ENCODE measurements at places on chromosomes 2 and 18. TPM values are rescaled to one million over a fixed set of nuclear protein-coding genes. Genes with fewer than 3 reads are reported as not detected.

GRCh38 chr18:3453540-3454364 lies 3.8 kb downstream of the TGIF1 start:
- H3K27me3 ChIP-seq = peaks cover 28% of the 10 kb centered on the region
- H3K27ac ChIP-seq = peak overlapping the region; percentile 97
- DNase-seq = peak; percentile 27
- peaks cover 57% of the 10 kb centered on the region for H3K4me1 ChIP-seq

- H3K36me3 ChIP-seq = peaks cover 5% of the 10 kb centered on the region
- peaks cover 2% of the 10 kb centered on the region for H3K4me1 ChIP-seq
- no peaks in the 10 kb centered on the region for H3K27me3 ChIP-seq
- H3K4me3 ChIP-seq = no peak overlapping the region
- no peak for DNase-seq
- no peak overlapping the region for H3K27ac ChIP-seq
Measured at GRCh38 chr2:73837847-73838585, 9.3 kb downstream of the STAMBP start.

The RAMP1 gene
- total RNA-seq = 2.2 TPM

The LYPD1 gene
- 0.64 TPM for total RNA-seq

DNA sequence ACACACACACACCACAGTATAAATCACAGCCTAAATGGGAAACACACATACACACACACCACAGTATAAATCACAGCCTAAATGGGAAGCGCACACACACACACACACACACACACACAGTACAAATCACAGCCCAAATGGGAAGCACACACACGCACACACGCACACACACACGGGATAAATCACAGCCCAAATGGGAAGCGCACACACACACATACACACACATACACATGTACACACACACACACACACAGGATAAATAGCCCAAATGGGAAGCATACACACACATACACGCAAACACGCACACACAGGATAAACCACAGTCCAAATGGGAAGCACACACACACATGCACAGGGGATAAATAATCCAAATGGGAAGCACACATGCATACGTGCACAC lies 68.1 kb downstream of the ADNP2 start:
- no peak overlapping the region for H3K4me3 ChIP-seq
- peaks cover 15% of the 10 kb centered on the region for H3K27me3 ChIP-seq
- no peaks in the 10 kb centered on the region for H3K4me1 ChIP-seq
- no peak for DNase-seq
- H3K27ac ChIP-seq = no peak overlapping the region
- peaks cover 5% of the 10 kb centered on the region for H3K36me3 ChIP-seq

The GRHL1 gene
- 1.7 TPM for total RNA-seq

- peaks cover 2% of the 10 kb centered on the region for H3K4me1 ChIP-seq
- H3K27ac ChIP-seq = no peak overlapping the region
- no peak for DNase-seq
- peaks cover 3% of the 10 kb centered on the region for H3K27me3 ChIP-seq
- H3K36me3 ChIP-seq = no peaks in the 10 kb centered on the region
Measured at GRCh38 chr2:127411653-127412369, 6.4 kb upstream of the PROC start.

- H3K4me3 ChIP-seq = no peak overlapping the region
- H3K36me3 ChIP-seq = no peaks in the 10 kb centered on the region
- no peak for DNase-seq
- H3K27me3 ChIP-seq = no peaks in the 10 kb centered on the region
- H3K27ac ChIP-seq = no peak overlapping the region
Measured at GRCh38 chr2:226187616-226188015, 612.0 kb downstream of the IRS1 start.

- H3K4me3 ChIP-seq = no peak overlapping the region
- peaks cover 4% of the 10 kb centered on the region for H3K4me1 ChIP-seq
- no peaks in the 10 kb centered on the region for H3K36me3 ChIP-seq
- DNase-seq = no peak
- H3K27ac ChIP-seq = no peak overlapping the region
Measured at GRCh38 chr2:226882606-226883005, 46.8 kb downstream of the RHBDD1 start.

- no peaks in the 10 kb centered on the region for H3K4me1 ChIP-seq
- no peak for DNase-seq
- peaks cover 3% of the 10 kb centered on the region for H3K27me3 ChIP-seq
- no peak overlapping the region for H3K27ac ChIP-seq
Measured at GRCh38 chr2:182014284-182014683, 28.6 kb downstream of the PPP1R1C start.

DNA sequence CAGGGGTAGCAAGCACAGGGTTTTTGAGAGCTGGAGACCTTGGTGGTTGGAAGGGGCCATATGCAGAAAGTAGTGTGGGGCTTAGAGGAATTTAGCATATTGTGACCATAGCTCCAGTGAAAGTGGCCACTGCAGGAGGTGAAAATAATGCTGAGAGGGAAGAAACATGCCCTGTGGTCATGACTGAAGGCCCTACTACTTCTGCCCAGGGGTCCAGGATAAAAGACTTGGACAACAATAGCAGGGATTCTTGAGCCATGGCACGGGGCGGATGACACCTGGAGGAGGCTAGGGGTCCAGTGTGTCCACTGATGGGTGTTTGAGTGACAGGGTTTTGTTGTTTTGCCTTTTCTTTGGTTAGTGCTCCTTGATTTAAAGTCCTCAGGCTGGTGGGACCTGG lies 694.6 kb downstream of the CPS1 start:
- peaks cover 6% of the 10 kb centered on the region for H3K4me1 ChIP-seq
- DNase-seq = no peak
- H3K27me3 ChIP-seq = no peaks in the 10 kb centered on the region
- H3K4me3 ChIP-seq = no peak overlapping the region

GRCh38 chr2:72921853-72922252 lies 4.5 kb downstream of the EMX1 start:
- H3K4me3 ChIP-seq = no peak overlapping the region
- peaks cover 17% of the 10 kb centered on the region for H3K4me1 ChIP-seq
- no peak overlapping the region for H3K27ac ChIP-seq
- no peak for DNase-seq
- peaks cover 34% of the 10 kb centered on the region for H3K27me3 ChIP-seq
- H3K36me3 ChIP-seq = peaks cover 11% of the 10 kb centered on the region
